Stimulated activated CD4-positive, alpha-beta T cell treated with anti-CD3 and anti-CD28 coated beads, Interleukin-15, amount 100 ng/mL, for 48 hours (primary cell): ENCODE measurements at places on chromosomes 4 and X.

DNA sequence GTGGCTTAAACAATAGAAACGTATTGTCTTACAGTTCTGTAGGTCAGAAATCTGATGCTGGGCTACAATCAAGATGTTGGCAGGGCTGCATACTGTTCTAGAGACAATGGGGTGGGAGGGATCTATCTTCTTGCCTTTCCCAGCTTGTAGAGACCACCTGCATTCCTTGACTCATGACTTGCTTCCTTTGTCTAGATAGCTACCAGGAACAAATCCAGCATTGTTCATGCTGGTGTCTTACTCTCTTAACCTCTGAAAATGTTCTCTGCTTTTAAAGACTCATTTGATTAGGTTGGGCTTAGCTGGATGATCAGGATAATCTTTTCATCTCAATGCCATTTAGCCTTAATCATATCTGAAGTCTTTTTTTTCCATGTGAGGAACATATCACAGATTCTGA, 169.0 kb downstream of the ZNF330 start:
- no peak for DNase-seq

- DNase-seq = peak; percentile 65
Measured at GRCh38 chr4:48047421-48047844, 30.9 kb downstream of the NIPAL1 start.

DNA sequence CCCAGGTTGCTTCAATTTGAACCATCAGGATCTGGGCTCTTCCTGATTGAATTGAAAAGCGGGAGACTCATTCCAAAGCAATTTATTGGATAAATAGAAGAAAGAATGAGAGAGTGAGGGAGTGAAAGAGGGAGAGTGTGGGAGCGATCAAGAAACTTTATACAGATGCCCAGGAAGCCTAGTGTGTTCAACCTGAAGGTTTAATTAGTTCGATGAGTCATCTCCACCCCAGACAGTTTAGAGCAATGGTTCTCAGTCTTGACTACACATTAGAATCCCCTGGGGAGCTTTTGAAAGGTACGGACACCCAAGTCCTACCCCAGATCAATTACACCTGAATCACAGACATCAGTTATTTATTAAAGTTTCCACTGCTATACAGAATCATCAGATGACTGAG, 61.5 kb downstream of the GEMIN8 start:
- DNase-seq = no peak

DNA sequence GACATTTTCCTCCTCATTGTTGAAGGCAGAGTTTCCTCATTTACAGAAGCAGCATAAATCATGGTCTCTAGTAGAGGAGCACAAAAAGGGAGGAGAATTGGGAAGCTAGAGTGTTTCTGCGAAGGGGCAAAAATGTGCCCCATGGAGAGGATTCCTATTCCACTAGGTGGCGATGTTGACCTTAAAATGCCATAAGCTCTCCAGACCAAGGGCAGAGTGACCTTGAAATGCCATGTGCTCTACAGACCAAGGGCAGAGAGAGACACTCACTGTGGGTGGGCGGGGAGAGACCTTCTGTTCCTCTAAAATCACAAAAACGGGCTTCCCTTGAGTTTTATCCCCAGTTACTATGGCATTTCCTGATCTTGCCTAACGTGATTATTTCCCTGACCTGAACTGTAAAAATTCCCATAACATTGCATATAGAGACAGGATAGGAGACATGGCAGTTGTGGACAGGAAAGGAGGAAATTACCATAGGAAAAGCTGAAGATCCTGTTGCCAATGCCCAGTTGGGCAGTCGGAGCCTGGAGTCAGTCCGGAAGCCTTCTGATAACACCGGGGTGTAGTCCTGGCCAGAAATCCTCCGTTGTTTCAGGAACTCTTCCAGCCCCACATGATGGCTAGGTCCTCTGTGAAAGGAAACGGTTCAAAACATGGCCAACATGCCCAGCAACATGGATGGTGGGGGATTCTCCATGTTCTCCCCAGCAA, 567.7 kb downstream of the MAGEB5 start:
- no peak for DNase-seq
